Smooth muscle cell of the coronary artery (primary cell): ENCODE measurements at places on chromosomes 6 and 20. TPM values are rescaled to one million over a fixed set of nuclear protein-coding genes. Genes with fewer than 3 reads are reported as not detected.

MLIP gene
- total RNA-seq = not detected in 2 replicates

ARMH2 gene
- not detected in 2 replicates for total RNA-seq

RALGAPB gene
- total RNA-seq = 18.3 and 18.9 TPM in 2 replicates

MATN4 gene
- 0.23 TPM in 1 of 2 replicates, not detected in the other for total RNA-seq

ZBTB46 gene
- total RNA-seq = 4.8 and 5.6 TPM in 2 replicates

HEY2 gene
- under 0.01 and 4.9 TPM in 2 replicates for total RNA-seq

CLPSL1 gene
- total RNA-seq = not detected in 2 replicates

KIFC1 gene
- 0.35 and 6.0 TPM in 2 replicates for total RNA-seq
